Hypothalamus (tissue), 51 donors: ENCODE measurements at places on chromosomes 13 and 19.

DNA sequence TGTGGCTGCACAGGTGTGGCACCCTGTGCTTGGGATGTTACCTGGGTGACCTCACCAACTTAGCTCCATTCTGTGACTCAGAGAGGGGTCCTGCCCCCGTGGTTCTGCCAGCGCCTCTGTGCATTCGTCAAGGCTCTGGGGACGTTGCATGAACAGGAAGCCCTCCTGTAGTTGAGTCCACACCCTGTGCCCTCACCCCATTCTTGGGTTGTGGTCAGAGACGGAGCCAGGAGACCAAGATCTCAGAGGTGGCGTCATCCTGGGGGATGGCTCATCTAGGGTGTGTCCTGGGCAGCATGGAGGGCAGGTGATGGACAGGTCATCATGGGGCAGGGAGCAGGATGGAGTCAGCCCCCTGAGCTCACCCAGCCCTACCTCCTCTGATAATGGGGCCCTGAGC lies 2.5 kb downstream of the COX6B2 start:
- no peak for DNase-seq

- no peak for DNase-seq
These were observed 8.8 kb downstream of the PAF1 start for GRCh38 chr19:39381910-39382611.

GRCh38 chr13:45512098-45512496 lies 47.4 kb downstream of the COG3 start:
- DNase-seq = no peak

- no peak for DNase-seq
These were observed 142.8 kb downstream of the KLF5 start for GRCh38 chr13:73201626-73202025.

DNA sequence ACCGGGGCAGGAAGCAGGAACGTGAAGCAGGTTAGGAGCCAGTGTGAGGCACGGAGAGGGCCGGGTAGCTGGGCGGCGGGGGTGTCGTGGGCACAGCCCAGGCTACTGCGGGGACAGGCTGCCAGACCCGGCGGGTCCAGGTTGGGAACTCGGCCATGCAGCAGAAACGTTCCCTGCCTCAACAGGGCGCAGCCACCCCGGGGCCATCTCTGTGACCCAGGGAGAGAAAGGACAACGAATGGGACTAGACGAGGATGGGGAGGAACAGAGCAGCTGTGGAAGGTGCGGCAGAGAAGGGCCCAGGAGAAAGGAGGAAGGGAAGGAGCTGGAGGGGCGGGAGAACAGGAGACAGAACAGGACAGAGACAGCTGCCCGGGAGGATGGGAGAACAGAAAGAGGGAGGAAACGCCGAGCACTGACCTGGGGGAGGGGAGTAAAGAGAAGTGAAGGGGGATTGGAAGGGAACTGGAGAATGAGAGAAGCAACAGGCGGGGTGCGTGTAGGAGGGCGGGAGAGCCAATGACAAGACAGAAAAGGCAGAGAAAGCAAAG lies 12.9 kb upstream of the GARIN5A start:
- no peak for DNase-seq

DNA sequence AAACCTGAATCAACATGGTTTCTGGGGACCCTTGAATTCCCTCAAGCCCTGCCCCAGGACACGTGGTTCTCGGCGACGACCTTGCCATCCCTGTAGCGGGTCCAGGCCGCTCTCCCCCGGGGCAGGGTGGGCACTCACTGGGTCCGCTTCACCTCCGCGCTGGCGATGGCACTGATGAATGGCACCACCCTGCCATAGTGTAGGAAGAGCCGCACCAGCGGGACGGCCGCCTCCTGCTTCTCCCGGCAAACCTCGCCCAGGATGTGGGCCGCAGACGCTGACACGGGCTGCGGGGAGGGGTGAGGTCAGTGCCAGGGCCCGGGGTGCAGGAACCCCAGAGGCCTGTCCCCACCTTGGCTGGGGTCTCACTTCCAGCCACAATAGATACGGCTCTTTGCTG lies 44.1 kb upstream of the C13orf46 start:
- no peak for DNase-seq

- DNase-seq = no peak
These were observed 747.8 kb downstream of the EFNB2 start for GRCh38 chr13:105787632-105788031.

DNA sequence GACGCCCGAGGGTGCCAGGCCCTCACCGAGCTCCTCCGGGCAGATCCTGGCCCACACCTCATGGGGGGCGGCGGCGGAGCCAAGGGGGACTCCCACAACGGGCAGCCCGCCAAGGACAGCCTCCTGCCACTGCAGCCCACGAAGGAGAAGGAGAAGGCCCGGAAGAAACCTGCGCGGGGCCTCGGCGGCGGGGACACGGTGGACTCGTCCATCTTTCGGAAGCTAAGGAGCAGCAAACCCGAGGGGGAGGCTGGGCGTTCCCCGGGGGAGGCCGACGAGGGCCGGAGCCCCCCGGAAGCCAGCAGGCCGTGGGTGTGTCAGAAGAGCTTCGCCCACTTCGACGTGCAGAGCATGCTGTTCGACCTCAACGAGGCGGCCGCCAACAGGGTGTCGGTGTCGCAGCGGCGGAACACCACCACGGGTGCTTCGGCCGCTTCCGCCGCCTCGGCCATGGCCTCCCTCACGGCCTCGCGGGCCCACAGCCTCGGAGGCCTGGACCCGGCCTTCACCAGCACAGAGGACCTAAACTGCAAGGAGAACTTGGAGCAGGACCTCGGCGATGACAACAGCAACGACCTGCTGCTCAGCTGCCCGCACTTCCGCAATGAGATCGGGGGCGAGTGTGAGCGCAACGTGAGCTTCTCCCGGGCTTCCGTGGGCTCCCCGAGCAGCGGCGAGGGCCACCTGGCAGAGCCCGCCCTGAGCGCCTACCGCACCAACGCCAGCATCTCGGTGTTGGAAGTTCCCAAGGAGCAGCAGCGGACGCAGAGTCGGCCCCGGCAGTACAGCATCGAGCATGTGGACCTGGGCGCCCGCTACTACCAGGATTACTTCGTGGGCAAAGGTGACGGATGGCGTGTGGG lies 141.5 kb downstream of the DPF1 start:
- no peak for DNase-seq

DNA sequence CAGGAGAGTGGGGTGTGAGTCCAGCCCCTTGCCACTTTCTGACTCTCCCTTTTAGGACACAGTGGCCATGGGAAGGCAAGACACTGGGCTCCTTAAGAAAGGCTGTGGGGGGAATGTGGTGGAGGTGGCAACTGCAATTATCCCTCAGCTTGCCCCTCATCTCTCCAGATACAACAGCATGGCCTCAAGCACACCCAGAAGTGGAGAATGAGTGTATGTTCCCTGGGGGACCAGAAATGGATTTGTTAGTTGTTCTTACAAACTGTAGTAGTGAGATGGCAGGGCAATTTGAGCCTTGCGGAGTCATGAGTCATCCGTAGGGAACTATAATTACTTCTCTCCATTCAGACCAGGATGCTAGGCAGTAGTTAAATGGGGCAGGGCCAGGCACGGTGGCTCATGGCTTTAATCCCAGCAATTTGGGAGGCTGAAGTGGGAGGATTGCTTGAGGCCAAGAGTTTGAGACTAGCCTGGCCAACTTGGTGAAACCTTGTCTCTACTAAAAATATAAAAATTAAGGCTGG lies 25.6 kb upstream of the CXCL17 start:
- DNase-seq = no peak

GRCh38 chr13:86462011-86462410 lies 662.8 kb upstream of the SLITRK6 start:
- DNase-seq = no peak

- DNase-seq = peak; percentile 43
These were observed 11.7 kb downstream of the PRR36 start for GRCh38 chr19:7862413-7862951.

DNA sequence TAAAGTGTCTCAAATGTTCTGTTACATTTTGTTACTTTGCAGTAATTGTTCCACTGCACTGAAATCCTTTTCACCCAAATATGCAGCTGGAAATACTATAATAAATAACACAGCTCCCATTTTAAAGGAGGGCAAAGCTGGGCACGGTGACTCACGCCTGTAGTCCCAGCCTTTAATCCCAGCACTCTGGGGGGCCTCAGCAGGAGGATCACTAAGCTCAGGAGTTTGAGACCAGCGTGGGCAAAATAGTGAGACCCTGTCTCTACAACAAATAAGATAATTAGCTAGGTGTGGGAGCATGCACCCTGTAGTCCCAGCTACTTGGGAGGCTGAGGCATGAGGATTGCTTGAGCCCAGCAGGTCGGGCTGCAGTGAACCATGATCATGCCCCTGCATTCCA lies 7.5 kb upstream of the UBAC2 start:
- DNase-seq = no peak

- peak; percentile 6 for DNase-seq
These were observed 42.2 kb downstream of the DLEU7 start for GRCh38 chr13:50801087-50801931.

GRCh38 chr19:12783849-12784393 lies 7.4 kb upstream of the JUNB start:
- DNase-seq = no peak

- no peak for DNase-seq
These were observed 182.0 kb upstream of the SERP2 start for GRCh38 chr13:44191504-44192171.

GRCh38 chr19:21850656-21851255 lies 14.8 kb upstream of the ZNF43 start:
- no peak for DNase-seq

DNA sequence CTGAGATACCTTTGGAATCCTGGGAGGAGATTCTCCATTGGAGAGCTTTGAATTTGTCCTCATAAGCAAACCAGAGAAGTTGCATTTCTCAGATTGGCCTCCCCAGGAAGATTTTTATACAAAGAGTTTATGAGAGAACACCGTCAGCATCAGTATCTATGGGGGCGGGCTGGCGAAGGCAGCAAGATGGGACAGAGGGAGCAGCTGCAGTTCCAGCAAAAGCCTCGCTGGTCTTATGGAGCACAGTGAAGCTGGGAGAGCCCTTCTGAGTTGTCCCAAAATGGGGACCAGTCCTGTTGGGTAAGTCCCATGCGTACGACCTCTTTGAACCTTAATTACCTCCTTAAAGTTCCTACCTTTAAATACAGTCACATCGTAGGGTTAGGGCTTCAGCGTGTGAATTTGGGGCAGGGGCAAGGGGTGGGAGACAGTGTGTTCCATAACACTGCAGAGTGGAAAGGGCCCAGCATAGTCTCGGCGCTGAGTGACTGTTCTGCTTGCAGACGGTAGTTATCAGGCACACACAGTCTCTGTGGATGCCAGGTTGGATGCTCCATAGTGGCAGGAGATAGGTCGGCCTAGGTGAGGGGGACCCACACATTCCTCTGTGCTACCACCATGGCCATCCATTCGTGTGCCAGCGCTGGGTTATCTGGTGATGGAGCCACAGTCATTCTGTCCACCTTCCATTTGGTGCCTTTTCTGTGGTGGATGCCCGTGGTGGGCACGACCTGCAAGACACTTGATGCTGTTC lies 34.9 kb upstream of the GPR183 start:
- DNase-seq = no peak

GRCh38 chr19:43905897-43906296 lies 29.2 kb downstream of the ZNF45 start:
- no peak for DNase-seq

- no peak for DNase-seq
These were observed 19.6 kb upstream of the EPHX3 start for GRCh38 chr19:15251749-15252397.
